ENCODE measurements at places on chromosomes 5 and 9.

GRCh38 chr9:69546265-69546664, 125.9 kb downstream of the APBA1 start:
- DNase-seq, result no peak

DNA sequence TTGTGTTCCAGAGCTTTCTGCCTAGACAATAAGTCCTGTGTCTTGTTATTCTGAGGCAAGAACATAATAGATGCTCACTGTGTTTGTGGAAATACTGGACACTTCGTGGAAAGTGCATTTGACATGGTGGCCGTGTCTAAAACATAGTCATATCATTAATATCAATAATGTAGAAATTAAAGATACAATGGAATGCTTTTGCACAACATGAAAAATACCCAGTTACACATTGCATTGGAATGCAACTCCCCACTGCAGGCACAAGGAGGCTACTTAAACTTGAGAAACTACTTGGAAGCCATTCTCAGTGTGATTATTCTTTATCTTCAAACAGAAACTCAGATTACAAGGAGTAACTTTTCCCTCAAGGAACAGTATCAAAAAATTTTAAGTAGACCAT, 145.3 kb upstream of the ZNF462 start:
- no peak for DNase-seq

DNA sequence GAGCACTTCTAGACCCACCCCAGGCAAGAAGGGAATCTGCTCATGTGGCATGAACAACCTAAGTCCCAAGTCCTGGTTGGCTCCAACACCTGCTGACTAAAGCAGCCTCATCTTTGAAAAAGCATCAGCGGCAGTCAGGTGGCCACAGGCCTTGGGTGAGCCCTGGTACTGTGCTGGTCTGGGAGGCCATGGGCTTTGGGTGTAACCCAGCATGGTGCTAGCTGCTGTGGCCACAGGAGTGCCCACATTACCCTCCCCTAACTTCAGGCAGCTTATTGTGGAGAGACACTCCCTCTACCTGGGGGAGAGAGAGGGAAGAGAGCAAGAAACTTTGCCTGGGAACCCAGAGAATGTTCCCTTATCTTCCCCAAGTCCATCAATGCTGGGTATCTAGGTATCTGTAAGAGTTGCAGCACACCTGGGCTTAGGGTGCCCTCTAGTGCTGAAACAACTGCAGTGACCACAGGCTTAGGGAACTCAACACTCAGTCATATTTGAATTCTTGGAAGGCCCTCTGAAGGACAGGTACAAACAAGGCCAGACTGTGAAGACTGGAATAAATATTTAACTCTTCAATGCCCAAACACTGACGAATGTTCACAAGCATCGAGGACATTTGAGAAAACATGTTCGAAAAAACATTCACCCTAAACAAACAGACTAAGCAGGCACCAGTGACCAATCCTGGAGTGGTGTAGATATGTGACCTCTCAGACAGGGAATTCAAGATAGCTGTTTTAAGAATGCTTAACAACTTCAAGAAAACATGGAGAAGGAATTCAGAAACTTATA, 69.9 kb upstream of the OR2K2 start:
- no peak for DNase-seq

- peak; percentile 47 for DNase-seq
These were observed 30.7 kb downstream of the MSX2 start for GRCh38 chr5:174755106-174755505.

DNA sequence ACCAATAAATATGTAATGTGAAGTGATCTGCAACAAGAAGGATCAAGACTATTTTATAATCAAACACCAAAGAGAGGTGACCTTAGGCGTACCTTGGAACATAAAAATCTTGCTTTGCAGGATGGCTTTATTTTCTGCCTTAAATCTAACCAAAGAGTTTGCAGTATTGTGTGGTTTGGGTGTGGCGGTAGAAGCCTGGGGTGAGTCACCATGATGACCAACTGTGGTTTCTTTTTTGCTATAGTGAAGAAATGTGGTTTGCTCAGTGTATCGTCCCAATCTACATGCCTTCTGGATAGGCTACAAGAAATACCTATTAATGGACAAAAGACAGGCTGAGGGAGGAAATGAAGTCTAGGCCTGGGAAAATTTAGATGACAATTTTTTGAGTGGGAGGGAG, 5.1 kb upstream of the CAST start:
- DNase-seq, result peak; percentile 89

- no peak for DNase-seq
These were observed 77.4 kb upstream of the FCN1 start for GRCh38 chr9:134994926-134995791.

DNA sequence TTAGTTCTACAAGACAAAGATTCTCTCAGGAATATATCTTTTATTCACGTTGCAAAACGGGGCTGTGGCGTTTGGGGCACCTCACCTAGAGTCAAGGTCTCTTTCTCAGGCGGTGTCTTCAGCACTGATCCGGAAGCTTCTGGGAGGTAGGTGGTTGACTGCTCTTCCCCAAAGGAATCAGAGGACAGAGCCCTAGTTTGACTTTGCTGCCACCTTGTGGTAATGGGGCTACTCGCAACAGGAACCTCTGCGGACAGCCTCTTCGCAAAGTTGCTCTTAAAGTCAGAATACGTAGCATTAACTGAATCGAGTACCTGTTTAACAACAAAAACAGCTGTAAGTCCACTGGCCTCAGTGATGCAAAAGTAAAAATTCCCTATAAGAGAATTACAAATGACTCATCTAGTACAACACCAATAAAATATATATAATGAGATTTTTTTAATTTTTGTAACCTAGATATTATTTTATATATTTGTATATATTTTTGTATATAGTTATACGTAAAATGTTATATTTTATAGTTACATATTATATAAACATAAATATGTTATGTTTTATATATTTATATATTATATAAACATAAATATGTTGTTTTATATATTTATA, 13.3 kb upstream of the GPX8 start:
- peak; percentile 70 for DNase-seq

DNA sequence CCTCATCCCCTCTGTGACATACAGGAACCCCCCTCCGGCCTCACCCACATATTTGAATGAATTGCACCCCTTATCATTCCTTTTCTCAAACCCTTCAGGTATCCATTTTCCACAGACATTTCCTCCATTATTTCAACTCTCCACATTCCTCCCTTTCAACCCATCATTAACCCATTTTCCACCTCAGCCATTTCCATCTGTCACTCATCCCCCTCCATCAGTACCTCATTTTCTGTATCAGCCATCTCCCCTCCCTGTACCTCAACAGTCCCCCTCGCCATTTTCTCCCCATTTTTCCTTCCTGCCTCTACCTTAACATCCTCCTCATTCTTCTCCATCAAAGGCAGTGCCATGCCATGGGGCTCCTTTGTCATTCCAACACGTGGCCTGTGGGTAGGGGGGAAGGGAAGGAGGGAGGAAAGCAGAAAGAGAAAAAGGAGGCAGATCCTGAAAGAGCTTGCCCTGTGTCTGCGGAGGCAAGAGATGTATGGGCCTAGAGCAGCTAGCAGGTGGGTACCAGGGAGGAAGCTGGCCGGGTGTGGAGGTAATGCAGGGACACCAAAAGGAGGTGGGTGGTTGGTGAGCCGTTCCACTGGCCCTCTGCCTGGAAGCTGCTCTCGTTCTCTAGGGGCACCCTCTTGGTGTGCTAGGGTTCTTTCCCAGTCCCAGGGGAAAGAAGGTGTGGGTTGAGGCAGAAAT, 1.5 kb downstream of the DNAJB5 start:
- DNase-seq, result no peak

- peak; percentile 46 for DNase-seq
These were observed 27.9 kb upstream of the CTNNA1 start for GRCh38 chr5:138725153-138725817.

DNA sequence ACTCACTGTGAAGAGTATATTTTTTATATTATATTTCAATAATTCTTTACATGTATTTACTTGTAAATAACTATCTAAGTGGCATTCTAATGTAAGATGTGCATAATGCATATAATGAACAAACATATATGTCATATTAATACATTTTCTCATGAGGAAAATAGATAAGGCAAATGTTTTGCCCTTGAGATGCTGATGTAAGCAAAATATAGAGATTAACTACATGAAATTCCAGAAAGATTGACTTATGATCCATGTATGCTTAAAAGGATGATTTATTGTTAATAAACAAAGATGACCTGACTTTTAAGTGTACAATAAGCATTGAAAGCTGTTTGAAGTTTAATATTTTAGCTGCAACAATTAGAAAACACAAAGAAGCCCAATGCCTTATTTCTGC, 559.9 kb downstream of the PTPRD start:
- DNase-seq, result no peak

GRCh38 chr5:3121813-3122212, 370.3 kb upstream of the IRX2 start:
- DNase-seq, result no peak
